ENCODE measurements at places on chromosomes 4 and X.

- no peak for DNase-seq
These were observed 58.0 kb upstream of the KLF3 start for GRCh38 chr4:38605753-38606586.

- no peak for DNase-seq
These were observed 155.0 kb downstream of the SLC7A11 start for GRCh38 chr4:138087066-138087719.

DNA sequence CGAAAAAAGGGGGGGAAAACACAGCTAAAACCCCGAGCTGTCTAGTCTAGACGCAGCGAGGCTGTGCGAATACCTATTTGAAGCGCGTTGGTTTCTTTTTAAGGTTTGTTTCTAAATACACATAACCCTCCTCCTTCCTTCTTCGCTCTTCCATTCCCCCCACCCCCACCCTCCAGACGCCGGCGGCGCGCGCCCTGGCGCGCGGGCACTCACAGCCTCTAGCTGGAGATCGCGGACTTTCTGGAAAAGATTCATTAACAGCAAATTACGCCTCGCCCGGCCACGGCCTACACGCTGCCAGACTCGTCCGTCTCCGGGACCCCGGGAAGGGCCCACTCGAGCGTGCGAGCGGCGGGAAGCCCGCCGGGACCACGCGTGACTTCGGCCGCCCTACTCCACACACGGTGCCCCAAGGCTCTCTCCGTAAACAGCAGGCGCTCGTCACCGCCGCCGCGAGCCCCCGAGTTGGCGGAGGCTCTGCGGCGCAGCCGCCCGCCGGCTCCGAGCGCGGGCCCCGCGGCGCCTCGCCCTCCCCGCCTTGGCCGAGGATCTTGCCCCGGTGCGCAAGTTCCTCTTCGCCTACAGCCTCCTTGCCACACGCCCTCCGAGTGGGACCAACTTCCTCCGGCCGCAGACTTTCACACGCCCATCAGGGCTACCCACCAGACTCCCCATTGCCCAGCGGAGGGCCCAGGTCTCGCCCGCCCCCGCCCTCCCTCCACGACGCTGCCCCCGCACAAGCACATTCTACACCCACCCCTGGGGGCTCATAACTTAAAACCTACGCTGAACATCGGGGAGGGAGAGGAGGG lies 2.0 kb downstream of the BCOR start:
- peak; percentile 45 for DNase-seq

DNA sequence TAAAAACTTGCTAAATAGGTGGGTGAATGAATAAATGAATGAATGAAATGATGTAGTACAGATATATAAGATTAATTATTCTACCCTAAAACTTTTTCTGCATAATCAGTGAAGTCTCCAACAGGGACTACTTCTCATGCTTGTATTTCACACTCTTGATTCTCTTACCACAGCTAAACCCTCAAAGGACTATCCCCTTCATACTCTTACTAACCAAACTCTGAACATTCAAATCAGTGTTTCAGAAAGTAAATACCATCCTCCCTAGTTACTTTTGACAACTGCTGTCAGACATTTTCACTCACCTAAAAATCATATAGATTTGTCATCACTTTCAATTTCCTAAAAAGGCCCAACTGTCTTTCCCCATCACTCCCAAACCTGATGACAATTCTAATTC lies 234.3 kb upstream of the HHIP start:
- DNase-seq: no peak

- DNase-seq: no peak
These were observed 66.9 kb downstream of the TAB3 start for GRCh38 chrX:30822068-30822681.

GRCh38 chrX:38275615-38276014 lies 51.7 kb downstream of the RPGR start:
- DNase-seq: no peak

DNA sequence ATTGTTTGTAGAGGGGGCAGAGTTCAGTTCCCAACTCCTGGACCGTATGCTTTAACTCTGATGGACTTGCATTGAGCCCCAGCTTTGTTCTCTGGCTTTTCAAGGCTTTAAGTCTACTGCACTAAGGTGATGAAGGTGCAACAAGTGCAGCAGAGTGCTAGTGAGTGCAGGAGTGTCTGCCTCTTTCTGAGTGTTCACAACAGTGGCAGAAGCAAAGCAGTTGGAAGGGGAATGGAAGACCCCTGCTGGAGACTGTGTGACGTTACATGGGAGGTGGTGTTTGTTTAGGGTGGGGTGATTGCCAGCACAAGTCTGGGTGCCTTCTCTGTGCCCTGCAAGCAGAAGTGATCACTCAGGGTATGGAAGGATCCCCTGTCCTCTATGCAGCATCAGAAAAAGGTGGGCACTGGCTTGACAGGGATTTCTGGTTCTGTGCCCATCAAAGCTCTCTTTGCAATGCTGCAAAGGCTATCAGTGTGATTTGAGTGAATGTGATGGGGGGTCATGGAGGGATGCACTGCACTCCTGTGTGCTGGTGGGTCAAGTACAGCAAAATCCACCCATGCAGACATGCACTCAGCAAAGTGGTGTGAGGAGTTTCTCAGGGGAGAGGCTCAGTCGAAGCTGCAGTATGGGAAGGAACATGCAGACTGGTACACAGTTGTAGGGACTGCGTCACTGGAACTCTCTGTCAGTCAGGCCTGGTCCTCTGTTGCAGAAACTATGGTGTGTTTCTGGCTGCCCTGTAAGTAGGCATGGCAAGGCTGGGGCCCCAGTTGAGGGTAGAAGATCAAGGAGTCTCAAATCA lies 70.9 kb upstream of the UGT2B7 start:
- DNase-seq: no peak

DNA sequence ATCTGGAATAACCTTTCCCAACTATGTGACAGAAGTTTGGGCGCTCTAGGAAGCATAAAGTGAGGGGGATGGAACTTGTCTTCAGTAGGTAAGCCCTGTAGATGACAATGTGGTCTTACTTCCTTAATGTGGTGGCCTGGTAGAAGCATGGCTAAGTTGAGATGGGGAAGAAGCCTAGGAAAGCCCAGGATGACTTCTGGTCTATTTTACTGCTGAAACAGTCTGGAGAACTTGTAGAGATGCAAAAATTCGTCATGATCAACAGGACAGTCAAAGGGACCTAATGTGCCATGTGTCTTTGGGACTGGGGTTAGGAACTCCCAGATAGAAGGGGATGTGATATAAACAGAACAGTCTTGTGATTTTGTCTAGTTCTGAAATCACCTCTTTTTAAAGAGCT lies 40.8 kb downstream of the CCNG2 start:
- DNase-seq: no peak

DNA sequence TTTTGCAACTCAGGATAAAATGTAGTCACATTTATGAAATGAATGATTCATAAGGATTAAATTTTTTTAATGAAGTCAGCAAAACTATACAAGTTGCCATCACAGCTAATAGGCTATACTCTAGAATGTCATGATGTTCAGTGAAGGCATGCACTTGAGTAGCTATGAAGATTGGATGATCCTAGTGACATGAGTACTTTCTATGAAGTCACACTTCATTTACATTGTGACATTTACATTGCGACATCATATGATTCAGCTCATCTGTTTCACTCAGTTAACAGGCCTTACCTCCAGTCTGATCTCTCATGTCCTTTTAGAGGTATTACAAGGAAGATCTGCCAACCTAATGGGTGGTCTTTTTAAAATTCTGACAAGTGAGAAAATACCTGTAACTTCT lies 82.7 kb upstream of the FGF13 start:
- DNase-seq: no peak

DNA sequence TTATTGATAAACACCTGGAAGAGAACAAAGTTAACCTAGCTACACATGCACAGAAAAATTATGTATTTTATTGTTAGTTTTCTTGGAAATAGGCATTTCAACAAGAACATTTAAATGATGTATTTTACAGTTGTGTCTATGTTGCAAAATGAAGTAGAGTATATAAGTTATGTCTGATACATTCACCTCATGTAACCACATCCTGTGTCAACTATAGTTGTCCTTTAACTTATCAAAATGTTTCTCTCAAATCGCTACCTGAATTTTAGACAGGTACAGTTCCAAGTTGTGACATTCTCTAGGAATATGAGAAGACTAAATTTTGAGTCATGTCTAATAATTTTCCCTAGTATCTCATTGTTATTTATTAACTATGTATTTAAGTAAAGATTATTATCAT lies 27.2 kb upstream of the TNIP3 start:
- DNase-seq: no peak

DNA sequence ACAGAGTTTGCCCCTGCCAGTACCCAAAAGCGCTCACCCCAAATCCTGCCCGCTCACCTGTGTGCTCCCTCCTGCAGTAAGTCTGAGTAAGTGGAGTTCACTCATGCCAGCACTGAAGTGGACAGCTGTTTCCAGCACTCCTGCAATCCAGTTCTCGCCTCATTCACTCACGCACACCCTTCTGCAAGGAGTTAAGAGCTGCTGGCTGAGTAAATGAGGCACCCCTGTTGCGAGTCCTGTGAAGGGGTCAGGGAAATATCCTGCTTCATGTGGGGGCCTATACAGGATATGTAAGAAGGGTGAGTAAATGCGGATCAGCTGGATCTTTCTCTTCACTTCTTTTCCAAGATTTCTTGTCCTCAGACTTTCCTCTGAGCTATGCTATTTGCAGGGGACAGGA lies 23.5 kb downstream of the CXCL8 start:
- no peak for DNase-seq

GRCh38 chrX:104270916-104271512 lies 16.3 kb upstream of the ESX1 start:
- DNase-seq: peak; percentile 28

DNA sequence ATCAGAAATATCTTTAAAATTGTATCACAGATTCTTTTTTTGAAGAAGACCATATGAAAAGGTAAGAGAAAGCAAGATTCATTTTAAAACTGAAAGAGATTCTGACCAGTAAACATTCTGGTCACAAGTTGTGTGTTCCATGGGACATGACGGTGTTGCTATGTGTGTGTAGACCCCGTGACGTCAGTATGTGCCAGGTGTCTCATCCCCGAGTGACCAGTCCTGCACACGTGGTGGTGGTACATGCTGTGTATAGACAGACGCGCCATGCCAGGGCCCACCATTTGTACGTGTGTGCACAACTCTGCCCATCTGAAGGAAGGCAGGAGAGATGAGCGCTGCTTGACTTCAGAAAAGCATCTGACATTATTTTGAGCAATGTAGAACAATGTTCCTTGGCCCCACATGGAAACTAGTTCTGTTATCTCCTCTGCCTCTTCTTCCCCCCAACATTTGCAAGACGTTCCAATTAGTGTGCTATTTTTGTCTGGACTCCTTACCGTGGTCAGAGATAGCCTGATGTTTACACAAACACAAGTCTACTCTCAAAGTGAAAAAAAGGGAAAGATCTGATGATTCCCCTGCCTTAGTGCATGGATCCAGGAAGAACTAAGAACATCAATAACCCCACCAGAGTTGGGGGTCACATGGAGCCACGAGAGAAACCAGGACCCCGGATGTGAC lies 51.2 kb downstream of the IRF2 start:
- no peak for DNase-seq

DNA sequence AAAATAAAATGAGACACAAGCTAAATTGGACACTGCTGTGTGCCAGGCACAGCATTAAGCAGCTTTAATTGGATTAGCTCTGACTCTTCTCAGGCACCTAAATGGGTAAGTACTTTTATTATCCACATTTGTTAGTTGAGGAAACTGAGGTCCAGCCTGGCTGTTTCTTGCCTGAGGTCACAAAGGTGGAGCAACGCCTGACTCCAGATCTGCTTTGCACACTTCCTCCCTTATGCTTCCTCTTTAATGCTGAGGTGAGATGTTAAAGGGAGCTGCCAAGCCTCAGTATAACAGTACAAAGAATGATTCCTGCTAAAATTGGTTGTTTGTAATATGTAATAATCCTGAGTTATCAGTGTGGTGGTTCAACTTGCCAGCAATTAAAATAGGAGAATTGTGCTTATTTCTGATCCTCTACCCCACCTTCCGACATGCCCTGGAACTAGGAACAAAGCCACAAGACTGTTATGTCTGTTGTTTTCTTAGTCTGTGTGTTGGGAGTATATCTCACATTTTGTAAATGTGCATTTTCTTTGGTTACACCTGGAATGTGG lies 74.4 kb downstream of the AFF1 start:
- no peak for DNase-seq

DNA sequence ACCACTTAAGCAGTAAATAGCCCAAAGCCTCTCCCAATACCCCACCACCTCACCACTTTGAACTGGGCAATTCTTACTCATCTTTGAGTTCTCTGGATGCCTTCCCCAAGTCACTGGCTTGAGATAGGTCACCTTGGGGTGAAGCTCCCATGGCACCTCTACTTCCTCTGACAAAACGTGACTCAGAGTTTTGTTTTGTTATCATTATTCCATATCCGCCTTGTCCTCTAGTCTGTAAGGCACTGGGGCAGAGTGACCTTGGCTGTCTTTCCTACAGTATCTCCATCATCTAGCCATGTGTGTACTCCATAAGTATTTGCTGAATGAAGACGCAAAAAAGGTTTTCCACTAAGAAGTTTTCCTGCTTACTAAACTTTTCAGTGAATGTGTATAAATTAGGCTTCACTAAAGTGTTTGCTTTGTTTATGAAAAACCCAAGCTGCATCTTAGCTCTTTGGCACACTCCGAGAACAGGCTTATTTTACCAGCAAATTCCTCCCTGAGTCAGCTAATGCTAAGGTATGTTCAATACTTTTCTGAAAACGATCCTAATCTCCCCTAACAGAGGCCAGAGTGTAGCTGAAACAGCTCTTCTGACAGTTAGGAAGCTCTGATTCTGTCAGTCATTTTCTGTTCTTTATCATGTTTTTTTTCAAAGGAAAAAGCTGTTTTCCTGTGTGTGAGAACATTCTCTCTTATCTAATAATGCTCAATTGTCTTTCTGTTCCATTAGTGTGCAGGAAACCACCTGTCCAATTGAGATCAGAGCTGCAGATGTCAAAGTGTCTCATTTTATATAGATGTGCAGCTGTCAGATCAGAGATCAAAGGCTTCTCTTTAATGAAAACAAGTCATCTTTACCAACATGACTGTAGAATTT lies 30.2 kb upstream of the TSPAN5 start:
- DNase-seq: no peak

GRCh38 chrX:118347131-118347530 lies 1.2 kb downstream of the WDR44 start:
- DNase-seq: no peak

GRCh38 chr4:155921597-155921996 lies 18.1 kb downstream of the TDO2 start:
- no peak for DNase-seq

GRCh38 chr4:76090241-76090691 lies 15.8 kb downstream of the ART3 start:
- DNase-seq: no peak

DNA sequence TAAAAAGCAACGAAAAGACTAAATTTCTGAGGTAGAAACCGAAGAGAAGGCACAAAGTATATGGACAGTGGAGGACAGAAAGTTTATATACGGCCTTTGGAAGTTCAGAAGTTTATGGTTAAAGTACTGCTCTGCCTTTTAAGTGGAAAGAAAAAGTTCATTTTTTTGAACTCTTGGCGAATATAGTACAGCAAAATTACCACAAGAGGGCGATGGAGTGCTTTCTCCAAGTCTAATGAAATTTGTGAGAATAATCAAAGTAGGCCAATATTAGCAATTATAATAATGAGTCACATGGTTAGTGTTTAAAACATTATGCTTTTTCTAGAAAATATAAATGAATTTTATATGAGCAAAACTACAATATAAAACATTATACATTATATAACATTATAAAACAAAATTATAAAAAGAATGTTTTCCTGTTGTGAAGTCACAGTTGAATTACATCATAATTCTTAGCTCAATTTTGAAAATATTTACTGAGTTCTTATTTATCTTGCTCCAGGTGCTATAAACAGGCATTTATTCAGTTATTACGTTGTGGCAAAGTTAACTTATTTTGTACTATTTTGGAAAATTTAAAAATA lies 136.2 kb upstream of the BMPR1B start:
- no peak for DNase-seq

GRCh38 chr4:113013751-113014150 lies 35.7 kb upstream of the ANK2 start:
- no peak for DNase-seq
